ENCODE measurements at places on chromosomes 4 and X.
A peak's percentile ranks its signal among the peaks of the same experiment; 100 is the strongest.

GRCh38 chr4:68490826-68491457 is 43.7 kb downstream of the TMPRSS11E start:
- peak; percentile 0 for DNase-seq

GRCh38 chr4:122293374-122294365 is 85.1 kb upstream of the ADAD1 start:
- peak; percentile 28 for DNase-seq

GRCh38 chr4:138500869-138501268 is 258.7 kb upstream of the SLC7A11 start:
- no peak for DNase-seq

DNA sequence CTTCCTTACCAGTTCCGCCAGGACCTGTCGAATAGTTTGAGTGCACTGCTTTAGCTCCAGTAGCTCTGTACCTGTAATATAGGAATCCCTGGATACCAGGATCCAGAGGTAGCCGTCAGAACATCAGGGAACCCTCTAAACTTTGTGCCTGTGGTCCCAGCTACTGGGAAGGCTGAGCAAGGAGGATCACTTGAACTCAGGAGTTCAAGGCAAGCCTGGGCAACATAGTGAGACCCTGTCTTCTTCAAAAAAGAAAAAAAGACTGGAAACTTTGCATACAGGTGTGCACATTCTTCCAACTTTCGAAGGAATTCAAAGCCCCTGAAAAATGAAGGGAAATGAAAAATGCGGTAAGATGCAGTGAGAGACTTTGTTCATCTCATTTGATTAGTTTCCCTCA is 32.6 kb upstream of the FAM193A start:
- no peak for DNase-seq

DNA sequence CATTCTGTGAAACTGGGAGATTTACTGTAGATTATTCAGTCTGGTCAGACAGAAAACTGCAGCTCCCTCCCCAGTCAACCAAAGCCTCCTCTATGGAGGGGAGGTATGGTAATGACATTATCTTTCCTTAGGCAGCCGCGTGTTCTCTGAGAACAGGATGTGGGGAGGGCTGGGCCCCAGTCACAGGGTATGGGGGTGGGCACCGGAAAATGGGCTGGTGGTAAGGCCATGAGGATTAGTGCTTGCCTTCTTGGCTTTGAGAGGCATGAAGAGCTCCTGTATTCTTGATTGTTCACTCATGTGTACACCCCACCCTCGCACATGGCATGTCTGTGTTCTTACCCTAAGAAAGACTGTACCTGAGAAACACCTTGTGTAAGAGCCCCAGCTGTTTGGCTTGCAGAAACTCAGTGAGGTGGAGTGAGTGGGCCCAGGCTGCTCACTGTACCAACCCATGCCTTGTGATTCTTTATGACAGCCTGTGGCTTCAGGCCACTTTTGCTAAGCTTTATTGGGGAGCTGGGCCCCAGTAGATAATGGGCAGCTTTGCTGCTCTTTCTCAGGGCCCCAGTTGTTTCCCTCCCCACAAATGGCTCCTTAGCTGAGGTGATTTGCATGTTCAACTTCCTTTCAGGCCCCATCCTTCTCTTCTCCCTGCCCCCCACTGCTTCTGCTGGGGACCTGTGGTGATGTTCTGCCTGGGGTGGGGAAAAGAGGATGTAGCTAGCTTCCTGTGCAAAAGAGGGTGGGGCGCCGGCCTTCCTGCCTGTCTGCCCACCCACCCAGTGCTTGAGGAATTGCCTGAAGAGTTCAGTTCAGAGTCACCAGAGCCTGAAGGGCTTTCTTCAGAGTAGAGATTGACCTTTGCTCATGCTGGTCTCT is 30.7 kb downstream of the MSN start:
- peak; percentile 89 for DNase-seq

GRCh38 chr4:138492176-138492575 is 250.0 kb upstream of the SLC7A11 start:
- no peak for DNase-seq

DNA sequence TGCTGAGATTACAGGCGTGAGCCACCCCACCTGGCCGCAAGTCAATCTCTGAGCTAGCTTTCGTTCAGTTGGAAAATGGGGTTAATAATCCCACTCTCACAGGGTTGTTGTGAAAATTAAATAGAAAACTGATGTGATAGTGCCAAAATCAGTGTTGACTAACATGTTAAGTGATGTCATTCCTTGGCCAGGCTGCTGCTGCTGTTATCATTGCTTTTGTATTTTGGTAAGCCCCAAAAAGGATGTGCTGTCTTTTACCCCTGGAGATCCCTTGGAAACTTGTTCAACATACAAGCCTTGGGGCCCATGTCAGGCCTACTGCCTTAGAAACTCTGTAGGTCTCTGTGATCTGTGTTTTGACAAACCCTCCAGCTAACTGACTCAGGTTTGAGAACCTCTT is 106.3 kb downstream of the AFF1 start:
- DNase-seq: no peak

DNA sequence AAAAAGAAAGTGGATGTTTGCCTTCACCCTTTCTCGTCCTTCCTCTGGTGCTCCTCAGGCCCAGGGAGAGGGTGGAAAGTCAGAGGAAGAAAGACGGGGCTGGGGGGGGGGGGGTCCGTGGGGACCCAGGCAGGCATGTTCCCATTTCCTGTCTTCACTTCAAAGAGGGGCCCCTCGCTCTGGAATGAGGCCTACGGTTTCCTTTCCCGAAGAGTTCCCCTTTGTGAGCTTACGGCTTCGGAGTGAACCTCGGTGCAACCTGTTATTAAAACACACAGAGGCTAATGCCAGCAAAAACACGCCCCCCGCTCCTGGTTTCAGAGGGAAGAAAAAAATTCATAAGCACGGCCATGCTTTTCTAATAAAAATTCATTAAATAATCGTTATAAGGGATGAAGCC is 40.1 kb downstream of the SHOX start:
- DNase-seq: no peak

DNA sequence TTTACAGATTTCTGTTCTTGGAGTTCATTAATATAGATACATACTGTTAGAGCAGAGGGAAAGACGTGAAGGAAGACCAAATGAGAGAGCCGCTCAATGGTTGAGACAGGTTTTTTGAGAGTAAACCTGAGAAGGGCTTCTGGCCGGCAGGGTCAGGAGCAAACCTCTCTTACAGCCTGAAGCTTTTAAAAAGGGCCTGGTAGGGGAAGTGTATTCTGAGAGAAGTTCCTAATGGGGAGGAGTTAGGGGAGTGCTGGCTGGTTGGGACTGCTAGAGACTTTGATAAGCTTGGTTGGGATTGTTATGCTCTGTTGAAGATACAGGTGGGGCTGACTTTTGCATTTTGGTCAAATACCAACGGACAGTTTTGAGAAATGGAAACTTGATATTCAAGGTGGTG is 186.8 kb upstream of the PABPC4L start:
- no peak for DNase-seq

- no peak for DNase-seq
Measured at GRCh38 chrX:40502688-40503087, 78.1 kb upstream of the ATP6AP2 start.

- no peak for DNase-seq
Measured at GRCh38 chr4:22848332-22848731, 155.6 kb downstream of the GBA3 start.

DNA sequence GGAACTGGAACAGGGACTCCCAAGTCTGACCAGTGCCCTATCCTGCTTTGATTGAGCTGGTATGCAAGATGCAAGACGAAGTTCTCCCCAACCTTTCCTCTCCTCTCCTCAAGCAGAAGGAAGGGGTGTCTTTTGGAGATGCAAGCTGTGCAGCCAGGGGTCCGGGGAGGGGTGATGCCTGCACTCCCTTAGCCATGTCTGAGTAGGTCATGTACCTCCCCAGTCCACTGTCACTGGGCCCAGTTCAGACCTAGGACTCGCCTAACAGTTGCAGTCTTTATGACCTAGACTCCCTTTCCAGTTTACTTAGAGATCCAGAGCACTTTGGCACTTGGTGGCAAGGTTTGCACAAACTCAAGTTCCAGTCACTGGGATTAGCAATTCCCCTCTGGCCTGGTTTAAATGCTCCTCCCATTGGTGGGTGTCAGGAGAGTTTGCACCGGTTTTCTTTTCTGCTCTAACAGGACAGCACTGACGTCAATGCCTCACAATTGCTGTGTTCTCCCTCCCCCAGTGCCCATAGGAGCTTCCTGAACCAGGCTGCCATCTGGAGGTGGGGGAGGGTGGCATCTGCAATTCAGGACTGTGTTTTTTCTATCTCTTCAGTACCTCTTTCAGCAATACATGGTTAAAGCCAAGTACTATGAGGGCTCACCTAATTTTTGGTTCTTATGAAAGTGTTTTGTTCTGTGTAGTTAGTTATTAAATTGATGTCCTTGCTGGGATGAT is 782.2 kb downstream of the ARAP2 start:
- peak; percentile 59 for DNase-seq

GRCh38 chr4:145564540-145564939 is 54.6 kb upstream of the MMAA start:
- no peak for DNase-seq

- no peak for DNase-seq
Measured at GRCh38 chr4:1766106-1767060, 26.7 kb upstream of the FGFR3 start.

DNA sequence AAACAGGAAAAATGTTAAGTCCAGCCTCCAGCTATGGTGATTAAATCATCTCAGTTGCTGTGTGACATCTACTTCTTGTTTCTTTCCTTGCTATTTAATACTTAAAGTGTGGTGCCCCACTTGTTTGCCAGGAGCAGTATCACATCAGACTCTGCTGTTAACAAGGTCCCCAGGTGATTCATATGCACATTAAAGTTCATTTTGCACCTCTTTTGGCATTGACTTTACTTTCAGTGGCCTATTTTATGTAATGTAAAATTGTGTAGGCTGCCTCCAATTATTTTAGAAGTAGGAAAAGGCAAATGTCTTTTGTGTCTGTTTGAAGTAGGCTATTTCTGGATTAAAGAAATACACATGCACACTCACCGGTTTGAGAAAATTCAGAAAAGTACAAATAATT is 47.5 kb downstream of the CPE start:
- no peak for DNase-seq

DNA sequence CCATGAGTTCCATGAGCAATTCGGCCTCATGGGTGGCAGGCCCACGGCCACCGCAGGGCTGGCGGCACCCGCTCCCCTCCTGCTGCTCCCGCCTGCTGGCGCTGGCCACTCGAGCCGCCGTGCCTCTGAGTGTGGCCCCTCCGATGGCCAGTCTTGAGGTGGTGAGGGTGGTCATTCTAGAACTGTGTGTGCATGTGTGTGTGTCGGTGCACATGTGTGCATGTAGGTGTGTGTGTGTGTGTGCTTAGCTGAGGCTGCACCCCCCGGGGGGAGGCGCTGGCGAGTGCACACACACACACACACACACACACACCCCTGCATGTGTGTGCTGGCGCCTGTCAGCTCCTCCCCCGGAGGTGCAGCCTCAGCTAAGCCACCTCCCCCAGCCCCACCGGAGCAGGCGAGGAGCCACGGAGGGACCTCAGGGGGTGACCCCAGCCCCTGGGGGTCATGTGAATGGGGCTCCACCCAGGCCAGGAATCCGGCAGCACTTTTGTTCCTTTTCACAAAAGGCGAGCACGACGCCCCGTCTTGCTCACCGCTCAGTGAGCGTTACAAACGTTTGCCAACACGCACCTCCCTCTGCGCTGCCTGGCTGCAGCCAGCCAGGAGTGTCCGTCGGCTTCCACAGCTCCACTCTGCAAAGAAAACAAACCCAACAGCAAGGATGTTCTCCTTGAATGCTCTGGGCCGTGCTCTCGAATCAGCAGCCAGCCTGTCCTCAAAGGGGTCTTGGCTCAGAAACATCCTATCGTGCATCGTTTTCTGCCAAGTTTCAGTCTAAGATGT is 29.9 kb downstream of the FGFRL1 start:
- no peak for DNase-seq

- DNase-seq: no peak
Measured at GRCh38 chr4:8582436-8582835, 2.2 kb downstream of the GPR78 start.

DNA sequence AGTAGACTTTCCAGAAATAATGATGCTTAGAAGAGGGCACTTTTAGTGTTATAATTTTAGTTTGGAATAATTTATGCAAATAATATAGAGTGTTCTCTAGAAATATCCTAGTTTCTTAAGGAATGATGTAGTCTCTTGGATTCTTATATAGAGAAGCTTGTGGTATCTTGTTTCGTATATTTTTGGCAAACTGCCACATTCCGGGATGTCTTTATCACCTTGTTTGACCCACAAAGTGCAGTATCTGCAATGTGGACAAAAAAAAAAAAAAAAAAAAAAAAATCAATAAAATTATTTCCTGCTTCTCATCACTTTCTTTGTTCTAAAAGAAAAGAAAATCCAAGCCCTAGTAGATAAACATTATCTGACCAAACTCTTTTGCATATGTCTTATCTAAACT is 1577.7 kb upstream of the TENM3 start:
- DNase-seq: no peak

DNA sequence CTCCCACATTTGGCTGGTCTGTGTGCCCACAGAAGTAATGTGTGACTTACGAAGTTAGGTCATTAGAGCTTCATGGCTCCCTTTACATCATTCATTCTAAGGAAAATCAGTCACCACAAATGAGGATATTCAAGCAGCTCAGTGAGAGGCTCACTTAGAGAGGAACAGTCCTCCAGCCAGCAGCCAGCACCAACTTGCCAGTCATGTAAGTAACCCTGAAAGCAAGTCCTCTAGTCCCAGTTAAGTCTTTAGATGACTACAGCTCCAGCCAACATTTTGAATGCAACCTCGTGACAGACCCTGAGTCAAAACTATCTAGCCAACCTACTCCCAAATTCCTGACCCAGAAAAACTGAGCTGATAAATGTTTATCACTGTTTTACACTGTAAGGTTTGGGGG is 71.3 kb downstream of the LRBA start:
- no peak for DNase-seq

DNA sequence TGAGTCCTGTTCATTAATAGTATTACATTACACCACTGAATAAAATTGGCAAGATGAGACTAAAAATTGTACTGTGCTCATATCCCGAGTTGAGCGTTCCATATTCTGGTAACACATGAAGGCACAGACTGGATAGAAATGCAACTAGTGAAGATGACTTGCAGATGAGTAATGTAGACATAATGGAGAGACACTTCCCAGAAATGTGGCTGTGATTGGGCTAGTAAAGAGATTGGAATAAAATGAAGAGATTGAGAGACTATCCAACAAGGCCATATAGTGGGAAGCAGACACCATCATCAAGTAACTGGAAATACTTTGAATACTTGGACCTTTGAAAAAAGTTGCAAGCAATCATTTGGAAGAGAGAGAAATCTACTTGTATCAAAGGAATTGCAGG is 77.3 kb downstream of the DCAF8L1 start:
- DNase-seq: no peak

GRCh38 chr4:163681208-163681821 is 186.8 kb downstream of the TMA16 start:
- peak; percentile 72 for DNase-seq

DNA sequence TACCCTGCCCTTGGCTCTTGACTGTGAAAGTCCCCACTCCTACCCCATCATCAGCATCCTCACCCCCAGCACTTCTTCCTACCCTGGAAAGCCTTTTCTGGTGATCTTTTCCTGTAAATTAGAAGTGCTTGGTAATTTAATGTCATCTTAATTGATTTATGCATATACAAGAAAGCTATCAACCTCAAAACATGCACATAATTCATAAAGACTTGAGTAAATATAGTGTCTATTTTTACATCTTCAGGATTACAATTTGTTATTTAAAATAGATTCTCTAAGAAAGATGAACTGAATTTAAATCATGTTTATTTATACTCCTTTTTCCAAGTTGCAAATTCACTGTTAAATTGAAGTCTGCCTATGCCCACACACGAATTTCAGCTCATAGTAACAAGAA is 36.0 kb upstream of the EXOC1L start:
- DNase-seq: no peak

Data from NCI-H82 (cell line).